ENCODE measurements at places on chromosomes 2 and 18.

DNA sequence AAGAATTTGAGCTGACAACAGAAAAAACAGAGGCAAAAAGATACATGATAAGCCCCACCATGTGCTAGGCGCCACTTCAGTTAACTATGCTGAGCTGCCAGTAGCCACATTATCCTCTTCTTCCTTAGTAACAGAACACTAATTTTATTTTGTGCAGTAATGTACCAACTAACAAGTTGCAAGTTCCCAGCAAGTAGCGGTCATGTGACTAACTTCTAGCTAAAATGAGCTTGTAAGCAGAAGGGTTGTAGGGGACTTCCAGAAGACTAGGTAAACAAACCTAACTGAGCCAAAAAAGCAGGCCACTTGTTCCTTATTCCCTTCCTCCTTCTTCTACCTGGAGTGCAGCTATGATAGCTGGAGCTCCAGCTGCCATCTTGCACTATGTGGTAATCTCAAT is 75.5 kb downstream of the DTNB start:
- no peak for DNase-seq

- DNase-seq, result no peak
These were observed 137.0 kb downstream of the MEIS1 start for GRCh38 chr2:66571918-66572317.

- DNase-seq, result no peak
These were observed 22.9 kb upstream of the CUL3 start for GRCh38 chr2:224608104-224608503.

DNA sequence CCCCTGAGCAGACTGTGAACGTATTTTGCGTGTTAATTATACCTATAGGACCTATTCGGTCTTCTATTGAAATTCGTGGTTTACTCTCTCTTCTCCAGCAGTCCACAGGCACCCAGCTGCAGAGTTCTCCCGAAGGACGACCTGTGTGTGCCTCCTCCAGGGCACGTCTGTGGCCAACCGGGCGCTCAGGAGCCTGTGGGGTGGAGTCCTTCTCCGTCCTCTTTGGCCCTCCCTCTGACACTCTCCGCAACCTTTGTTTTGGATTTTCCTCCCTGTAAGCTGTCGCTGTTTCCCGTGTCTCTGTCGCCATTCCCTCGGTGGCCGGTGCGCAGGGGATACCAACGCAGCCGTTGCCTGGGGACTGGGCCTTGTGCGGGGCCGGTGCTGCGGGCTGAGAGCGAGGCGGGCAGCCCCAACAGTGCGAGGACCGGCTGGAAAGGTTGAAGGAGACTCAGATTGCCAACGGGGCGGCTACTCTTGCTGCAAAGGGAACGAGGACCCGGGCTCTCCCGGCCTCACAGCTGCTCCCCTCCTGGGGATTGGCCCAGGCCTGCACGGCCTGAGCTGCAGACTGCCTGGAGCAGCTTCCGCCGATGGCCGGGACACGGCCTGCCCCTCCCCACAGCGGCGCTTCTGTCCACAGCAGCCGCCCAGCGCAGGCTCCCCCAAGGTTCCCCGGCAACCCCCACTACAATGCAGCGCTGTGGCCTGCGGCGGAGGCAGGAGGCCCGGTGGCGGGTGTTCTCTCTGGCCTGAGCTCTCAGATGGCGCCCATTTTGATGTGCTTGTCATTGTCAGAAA is 221.0 kb downstream of the MTX2 start:
- no peak for DNase-seq

DNA sequence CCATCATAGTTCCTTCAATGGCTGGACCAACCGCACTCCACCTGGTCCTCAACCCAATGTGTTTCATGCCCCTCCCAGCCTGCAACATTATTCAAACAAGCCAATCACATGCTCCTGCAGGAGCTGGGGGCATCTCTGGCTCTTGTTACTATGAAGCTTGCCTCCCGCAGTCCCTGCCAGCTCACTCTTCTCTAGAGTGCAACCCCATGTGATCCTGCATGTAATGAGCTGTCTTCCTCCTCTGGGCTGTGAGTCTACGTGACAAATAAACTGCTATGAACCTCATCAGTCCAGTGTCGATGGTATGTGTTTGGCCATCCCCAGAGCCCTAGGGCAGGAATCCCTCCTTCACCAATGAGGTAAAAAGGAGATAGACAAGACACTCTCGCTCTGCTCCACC is 15.8 kb upstream of the BOD1L2 start:
- no peak for DNase-seq

DNA sequence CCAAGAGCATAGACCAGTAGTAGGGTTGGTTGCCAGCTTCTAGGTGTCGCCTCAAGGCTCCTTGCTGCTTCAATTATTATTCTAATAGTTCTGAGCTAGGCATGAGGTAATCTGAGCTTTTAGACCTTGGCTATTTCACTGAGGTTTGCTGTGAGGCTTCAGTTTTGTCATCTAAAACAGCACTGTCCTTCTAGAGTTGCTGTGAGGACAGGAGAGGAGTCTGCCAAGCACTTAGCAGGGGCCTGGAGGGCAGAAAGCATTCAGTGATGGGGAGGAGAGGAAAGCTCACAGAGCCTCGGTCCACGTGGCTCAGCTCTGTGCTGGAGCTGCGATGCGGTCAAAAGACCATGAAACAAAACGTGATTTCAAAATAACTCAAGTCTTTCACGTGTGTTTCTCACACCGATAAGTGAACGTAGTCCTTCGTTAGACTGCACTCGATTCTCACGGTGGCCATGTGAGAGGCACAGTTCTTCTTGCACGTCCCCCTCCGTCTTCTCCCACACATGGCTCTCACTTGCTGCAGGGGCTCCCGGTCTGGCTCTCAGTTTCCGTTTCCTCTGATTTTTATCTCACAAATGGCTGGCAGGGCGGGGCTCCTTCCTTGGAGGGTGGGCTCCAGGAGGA is 113.7 kb downstream of the B3GNT2 start:
- DNase-seq, result peak; percentile 58

DNA sequence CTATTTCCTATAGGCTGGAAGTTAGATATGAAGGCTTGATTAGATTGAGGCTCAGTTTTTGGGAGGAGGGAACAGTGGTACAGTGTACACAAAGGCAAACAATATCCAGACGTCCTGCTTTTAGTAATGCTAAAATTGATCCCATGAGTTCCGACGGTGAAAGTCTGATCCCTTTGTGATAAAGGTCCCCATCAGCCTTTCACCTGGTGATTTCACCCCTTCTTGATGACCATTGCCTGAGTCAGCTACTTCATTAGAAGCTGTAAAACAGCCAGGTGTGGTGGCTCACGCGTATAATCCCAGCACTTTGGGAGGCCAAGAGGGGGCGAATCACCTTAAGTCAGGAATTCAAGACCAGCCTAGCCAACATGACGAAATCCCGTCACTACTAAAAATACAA is 29.7 kb downstream of the TWSG1 start:
- no peak for DNase-seq

GRCh38 chr2:73985308-73986084 is 786 bp downstream of the TET3 start:
- no peak for DNase-seq

DNA sequence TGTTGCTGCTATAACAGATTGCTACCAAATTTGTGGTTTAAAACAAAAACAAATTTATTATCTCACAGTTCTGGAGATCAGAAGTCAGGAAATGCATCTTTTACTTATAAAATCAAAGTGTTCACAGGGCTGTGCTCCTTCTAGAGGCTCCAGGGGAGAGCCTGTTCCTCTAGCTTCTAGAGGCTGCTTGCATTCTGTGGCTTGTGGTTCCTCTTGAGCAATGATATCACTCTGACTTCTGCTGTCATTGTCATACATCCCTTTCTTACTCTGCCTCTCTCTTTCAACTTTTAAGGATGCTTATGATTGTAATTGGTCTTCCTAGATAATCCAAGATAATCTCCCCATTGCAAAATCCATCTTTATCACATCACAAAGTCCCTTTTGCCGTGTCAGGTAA is 6.1 kb upstream of the DCC start:
- DNase-seq, result no peak

GRCh38 chr18:61448316-61448715 is 115.1 kb downstream of the CDH20 start:
- no peak for DNase-seq

DNA sequence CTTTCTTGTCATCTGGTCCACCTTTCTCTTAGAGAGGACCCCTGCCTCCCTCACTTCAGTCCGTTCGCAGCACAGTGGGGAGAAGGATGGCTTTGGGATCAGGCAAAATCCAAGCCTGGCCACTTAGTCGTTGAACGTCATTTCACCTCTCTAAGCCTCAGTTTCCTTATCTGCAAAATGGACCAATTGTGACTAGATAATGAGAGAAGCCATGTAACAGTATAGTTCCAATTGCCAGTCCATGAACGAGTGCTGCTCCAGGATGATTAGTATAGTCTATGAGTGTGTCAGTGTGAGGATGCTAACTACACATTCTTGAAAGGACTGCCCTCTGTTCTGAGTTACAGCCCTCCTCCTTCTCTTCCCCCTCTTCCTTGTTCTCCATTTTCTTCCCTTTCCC is 1.1 kb downstream of the INHA start:
- DNase-seq, result no peak

DNA sequence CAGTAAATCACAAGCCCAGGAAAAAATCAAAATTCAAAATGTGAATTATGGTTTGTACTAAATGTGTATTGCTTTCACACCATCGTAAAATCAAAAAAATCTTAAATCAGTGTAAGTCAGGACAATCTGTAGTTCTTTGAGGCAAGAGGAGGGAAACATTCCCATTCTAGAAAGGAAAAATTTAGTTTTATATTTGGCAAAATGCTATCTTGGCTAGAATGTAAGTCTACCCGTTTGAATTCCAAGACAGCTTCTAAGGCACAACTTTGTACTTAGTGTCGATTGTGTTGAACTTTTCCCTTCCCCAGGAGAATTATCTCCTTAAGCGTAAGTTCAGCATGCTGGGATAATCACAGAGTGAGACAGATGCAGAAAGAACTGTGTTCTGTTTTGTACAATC is 638.2 kb upstream of the LRRTM1 start:
- no peak for DNase-seq

GRCh38 chr2:209113026-209113425 is 310.8 kb upstream of the MAP2 start:
- DNase-seq, result no peak

DNA sequence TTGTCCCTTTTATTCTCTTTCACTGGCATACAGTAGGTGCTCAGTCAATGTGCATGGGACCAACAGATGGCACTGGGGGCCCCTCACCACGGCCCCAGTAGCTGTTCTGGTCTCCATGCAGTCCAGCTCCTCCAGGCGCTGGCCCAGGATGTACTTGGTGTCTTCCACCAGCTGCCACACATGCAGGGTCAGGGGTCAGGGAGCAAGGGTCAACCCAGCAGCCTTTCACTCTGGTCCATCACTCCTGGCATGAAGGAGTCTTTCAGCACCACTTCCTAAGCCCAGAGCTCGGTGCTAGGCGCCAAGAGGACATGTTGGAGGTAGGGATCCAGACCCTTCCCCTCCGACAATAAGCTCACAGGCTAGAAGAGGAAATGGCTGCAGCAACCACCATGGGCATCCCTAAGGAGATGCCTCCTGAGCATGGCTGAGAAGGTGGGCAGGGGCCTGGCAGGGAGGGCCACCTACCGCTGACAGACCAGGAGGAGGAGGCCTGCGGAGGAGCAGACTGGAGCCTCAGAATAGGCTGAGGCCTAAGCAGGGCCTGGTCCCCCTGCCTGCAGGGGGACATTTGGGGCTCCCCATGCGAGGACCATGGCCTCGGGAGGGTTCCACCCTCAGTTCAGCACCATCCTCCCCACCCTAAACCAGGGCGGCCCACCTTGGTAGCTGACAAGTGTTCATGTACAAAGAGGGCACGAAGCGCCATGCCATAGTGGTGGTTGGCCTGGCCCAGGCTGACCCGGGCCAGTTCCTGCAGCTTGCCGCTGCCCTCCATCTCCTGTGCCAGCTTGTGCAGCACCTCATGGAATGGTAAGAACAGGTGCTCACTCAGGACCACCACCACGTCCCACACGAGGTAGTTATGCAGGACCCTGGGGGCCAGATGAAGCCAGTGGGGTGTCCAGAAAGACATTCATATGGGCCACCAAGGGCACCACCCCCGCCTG is 10.2 kb downstream of the ALPG start:
- no peak for DNase-seq

- DNase-seq, result no peak
These were observed 47.3 kb downstream of the QPCT start for GRCh38 chr2:37391711-37392110.

DNA sequence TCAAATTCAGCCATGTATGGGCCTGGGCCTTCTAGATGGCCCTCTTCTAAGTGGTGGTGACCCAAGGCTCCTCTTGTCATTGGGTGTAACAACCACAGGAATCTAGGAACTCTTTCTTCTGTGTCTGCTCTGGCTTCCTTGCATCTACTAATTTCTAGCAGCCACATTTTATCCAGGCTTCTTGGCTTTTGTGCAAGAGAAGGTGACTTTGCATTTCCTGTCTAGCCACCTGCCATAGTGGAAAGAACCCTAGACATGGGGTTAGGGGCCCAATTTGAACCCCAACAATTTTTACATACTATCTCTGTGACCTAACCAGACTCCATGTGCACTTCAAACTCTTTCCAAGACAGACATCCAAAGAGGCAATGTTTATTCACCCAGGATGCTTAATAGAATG is 25.1 kb downstream of the SMYD1 start:
- DNase-seq, result no peak

DNA sequence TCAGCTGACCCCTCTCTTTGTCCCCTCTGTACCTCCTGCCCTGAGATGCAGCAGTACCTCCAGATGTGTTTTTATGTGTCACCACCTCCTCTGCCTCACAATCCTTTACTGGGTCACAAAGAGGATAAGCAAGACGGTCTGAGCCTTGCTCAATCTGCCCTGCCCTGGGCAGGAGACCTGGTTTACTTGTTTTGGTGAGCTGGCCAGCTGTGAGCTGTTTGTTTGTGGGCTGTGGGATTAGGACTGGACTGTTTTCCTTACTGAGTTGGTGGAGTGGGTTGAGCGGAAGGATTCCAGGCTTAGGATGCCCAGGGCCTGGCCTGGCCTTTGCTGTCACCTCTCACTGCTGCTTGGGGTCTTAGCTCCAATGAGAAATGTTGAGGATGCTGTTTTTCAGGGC is 299.5 kb downstream of the SRBD1 start:
- DNase-seq, result no peak

- DNase-seq, result no peak
These were observed 381.8 kb upstream of the NRXN1 start for GRCh38 chr2:51413726-51414125.

DNA sequence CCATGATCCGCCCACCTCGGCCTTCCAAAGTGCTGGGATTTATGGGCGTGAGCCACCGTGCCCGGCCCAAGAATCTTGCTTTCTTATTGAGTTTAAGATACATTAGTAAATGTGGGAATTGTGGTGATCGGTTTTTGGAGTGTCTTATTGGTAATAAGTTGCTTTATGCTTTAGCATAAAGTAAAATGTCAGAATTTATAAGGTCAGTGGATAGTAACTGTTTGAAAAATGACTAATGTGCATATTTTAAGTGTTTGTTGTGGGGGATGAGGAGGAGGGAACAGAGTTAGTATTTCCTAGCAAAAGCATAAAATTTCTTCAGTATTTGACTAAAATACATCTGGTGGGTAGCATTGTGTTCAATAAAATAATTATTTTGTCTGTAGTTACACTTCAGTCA is 77.4 kb downstream of the SLC39A10 start:
- no peak for DNase-seq

DNA sequence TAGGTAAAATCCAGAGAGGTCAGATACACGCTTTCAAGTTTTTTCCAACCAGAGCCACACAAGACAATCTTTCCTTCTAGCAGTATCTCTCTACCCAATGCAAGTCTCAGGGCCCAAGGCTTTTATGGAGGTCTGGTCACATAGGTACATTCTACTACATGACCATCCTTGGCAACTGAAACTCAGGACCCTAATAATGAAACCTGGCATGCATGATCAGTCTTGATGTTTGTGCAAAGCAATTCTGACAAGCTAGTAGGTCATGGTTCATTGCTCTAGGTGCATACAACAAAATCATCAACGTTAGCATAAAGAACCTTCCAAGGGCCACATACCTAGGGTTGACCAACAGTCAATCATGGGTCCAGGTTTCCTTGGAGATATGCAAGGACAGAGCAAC is 33.2 kb upstream of the CCDC88A start:
- no peak for DNase-seq

Data from BE2C (cell line).